Activated CD4-positive, CD25-positive, alpha-beta regulatory T cell treated with anti-CD3 and anti-CD28 coated beads, Interleukin-2, amount 50 U/mL, for 16 hours (primary cell): ENCODE measurements at places on chromosomes 11 and 22.

- no peak for DNase-seq
These were observed 14.4 kb downstream of the KCNJ5 start for GRCh38 chr11:128905345-128906184.

DNA sequence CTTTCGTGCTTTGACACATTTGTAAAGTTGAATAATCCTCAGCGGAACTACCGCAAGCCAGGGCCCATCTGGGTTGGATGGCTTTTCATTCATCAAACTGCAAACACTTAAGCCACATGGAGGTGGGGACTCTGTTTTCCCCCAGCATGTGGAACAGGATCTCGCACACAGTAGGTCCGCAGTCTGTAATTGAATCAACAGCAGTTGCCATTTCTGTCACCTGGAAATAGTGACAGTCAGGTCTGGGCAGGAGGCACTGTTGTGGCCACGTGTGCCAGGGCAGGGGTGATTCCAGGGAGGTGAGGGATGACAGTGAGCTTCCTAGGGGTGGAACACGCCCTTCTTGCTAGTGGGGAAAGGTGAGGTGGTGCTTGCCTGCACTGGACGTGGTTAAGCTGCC, 50.7 kb upstream of the ANO1 start:
- DNase-seq = no peak

GRCh38 chr11:35968386-35969088, 24.7 kb downstream of the LDLRAD3 start:
- no peak for DNase-seq

- peak; percentile 35 for DNase-seq
These were observed 57.7 kb downstream of the BMAL1 start for GRCh38 chr11:13335319-13335718.

DNA sequence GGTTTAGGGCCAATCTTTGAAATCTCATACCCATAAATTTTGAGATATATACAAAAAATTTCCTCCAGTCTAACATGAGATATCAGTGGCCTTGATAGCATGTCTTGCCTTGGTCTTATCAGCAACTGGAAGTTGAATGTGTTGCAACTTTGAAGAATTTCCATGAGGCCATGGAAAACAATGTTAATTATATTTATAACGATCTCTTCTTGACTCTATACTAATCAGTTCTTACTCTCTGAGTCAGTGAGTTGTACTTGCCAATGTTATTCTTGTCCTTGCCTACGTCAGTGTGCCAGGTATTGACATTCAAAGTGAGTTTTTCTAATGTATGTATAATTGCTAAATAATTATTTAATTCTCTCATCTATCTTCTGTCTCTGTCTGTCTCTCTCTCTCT, 535.1 kb downstream of the KCNA4 start:
- DNase-seq = no peak

DNA sequence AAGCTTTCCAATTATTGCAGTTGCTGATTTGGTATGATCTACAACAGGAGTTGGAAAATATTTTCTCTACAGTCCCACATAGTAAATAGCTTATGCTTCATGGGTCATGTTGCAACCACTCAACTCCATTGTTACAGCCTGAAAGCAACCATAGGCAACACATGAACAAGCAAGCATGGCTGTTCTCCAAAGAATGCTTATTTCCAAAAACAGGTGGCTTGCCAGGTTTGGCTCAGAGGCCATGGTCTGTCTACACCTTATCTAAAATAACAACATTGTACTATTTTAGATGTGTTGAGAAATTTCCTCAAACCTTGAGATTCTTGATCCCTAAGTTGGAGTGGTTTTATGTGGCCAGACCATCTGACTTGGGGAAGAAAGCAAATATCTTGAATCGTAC, 153.9 kb upstream of the MPPED2 start:
- DNase-seq = no peak

- DNase-seq = no peak
These were observed 28.7 kb downstream of the GUCD1 start for GRCh38 chr22:24526191-24526590.

GRCh38 chr11:79028225-79028624, 412.6 kb downstream of the TENM4 start:
- no peak for DNase-seq

DNA sequence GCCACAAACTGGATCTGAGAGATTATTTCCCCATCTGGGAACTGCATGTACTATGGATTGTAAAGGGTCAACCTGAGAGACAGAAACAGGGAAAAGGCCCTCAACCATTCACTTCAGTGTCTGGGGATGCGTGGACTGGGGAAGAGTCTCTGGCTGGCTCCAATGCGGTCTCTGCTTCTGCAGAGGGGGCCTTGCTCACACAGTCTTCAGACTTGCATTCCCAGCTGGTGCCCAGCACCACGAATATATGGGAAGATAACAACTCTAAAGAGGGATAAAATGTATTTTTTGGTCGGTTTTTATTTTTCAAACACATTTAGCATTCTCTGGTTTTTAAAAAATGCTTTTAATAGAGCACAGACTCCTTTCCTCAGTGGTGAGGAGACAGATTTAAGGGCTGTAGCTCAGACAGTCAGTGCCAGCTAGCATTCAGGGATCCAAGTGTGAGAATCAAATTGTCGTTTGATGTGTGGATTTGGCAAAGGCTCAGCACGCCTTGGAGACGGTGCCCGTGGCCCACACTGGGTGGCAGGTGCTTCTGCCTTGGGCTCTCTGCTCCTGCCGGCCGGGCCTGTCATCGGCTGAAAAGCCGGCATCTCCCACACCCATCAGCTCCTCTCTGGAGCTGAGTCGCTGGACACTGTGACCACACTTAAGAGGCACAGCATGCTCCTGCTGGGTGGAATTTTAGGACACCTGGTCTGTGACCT, 8.0 kb upstream of the EFCAB6 start:
- DNase-seq = no peak

DNA sequence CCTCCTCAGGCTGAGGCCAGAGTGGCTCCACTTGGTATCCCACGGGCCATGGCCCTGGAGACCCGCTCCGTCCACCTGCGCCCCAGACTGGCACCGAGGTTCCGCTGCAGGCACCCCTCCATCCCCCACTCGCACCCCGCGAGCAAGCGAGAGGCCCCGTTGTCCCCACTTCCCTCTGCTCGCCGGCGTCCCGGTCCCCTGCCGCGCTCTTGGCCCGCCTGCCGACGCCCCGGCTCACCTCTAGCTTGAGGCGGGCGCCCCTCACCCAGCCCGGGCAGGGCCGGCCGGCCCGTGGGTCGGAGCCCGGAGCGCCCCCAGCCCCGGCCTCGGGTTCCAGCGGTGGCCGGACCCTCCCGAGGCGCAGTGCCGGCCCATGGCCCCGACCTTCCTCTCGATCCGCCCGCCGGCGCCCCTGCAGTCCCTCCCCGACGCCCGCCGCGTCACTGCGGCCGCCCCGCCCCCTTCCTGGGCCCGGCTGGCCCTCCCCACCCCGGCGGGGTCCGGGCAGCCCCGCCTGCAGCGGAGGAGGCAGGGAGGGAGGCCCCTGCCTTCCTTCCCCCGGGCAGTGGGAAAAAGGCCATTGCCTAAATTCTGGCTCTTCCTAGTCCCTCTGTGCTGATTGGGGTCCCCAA, at the start of gene PITPNM1:
Gene PITPNM1 (minus strand): TSS at position 414 of the 632 bp plus-strand sequence. CDS start 1,183 bp downstream, outside the sequence.
- peak; percentile 41 for DNase-seq

- DNase-seq = no peak
These were observed 102.7 kb downstream of the NECTIN1 start for GRCh38 chr11:119626197-119626841.
